ENCODE measurements at places on chromosomes 2 and 18.

DNA sequence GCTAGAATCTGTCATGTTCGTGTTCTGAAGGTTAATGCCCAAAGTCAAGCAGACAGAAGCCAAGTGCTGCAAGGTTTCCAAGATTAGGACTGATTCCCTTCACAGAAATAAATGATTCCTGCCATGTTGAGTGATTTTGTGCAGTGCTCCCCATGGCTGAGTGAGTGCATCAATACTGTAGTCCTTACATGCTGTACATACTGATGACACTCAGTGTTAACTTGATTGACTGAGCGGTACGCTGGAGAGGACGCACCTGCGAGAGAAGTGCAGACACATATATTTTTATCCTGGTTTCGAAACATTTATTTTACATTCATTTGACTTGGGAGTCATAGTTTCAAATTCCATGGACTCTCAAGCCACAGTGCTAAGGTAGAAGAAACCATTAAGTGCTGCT, 92.0 kb downstream of the ASXL3 start:
- no peak for DNase-seq

GRCh38 chr18:29008809-29009208, 831.9 kb upstream of the CDH2 start:
- no peak for DNase-seq

DNA sequence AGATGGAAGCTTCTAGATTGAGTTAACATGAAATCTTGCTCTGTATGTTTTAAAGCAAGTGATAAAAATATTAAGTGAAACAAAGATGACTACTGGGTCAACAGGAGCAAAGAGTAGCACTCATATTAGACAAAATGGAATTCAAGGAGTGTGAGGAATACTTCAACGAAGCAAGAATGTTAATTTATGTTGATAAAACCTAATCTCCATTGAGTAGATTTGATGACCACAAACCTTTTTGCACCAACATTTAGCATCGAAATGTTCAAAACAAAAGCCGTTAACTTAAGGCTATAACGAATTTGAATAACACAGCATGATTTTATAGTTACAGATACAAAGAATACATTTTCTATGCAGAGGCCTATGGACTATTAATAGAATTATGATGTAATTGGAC, 35.7 kb downstream of the MRPS9 start:
- no peak for DNase-seq

DNA sequence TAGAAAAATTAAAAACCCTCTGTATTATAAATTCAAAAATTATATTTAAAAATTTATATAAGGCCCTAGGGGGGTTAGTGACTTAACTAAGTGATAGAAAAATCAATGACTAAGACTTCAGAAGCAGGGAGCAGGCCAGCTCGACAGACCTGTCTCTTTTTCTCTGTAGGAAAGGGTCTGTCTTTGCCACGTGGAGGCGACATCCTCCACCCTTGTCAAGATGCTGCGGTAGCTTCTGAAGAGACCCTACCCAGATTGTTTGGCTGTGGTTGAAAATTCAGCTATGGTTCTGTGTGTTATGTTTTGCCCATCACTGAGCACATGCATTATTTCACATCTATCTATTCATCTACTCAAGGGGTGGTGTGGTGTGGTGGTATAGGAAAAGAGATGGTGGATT, 8.2 kb upstream of the SLC4A3 start:
- no peak for DNase-seq

GRCh38 chr2:113061896-113062770, 3.1 kb downstream of the IL36RN start:
- DNase-seq, result no peak

GRCh38 chr18:58716060-58716756, 44.9 kb downstream of the MALT1 start:
- no peak for DNase-seq

GRCh38 chr2:5548991-5549715, 143.0 kb upstream of the SOX11 start:
- no peak for DNase-seq

DNA sequence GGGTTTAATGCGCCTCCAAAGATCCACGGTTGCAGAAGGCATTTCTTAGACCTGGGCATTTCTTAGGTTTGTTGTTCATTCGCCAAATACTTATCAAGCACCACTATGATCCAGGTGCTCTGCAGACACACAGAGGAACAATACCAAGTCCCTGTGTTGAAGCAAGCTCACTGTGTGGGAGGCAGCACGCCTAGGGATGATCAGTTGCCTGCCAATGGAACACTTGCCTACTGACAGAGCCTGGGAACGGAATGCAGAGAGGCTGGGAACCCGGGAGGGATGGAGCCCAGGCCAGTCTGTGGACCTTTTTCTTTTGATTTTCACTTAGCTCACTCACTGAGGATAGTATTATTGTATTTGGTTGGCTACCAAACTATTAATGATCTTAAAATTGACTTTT, 1.9 kb upstream of the GRP start:
- DNase-seq, result no peak

GRCh38 chr18:31049189-31049588, 6.6 kb upstream of the DSC3 start:
- no peak for DNase-seq

DNA sequence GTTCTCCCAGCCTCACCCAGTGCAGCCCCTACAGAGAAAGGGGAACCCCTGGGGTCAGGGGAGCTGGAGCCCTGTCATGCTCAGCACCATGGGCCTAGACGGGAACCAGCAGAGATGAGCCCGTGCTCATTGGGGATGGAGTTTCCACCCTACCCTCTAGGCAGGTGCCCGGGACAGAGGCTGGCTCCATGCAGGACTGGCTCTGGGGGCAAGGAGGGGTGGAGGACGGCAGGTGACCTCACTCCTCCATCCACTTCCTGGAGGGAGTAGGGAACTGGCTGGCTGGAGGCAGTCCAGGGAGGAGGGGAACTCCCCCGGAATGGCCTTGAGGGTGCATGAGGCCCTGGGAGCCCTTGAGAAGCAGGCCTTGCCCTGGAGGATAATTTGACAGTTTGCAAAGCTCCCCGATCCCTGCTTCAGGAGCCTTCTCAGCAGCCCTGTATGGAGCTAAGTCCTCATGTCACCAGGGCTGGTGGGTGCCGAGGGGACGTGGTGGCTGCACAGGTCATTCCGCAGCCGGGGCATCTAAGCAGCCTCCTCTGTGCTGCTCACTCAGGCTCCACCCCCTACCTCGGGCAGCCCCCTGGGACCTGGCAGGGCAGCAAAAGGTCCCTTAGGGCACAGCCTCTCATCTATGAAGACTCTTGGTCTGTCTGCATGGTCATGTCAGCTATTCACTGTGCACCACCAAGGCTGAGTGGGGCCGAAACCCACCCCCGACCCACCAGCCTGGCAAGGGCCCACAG, 2.1 kb downstream of the NEURL3 start:
- DNase-seq, result no peak

GRCh38 chr2:120858361-120859106, 122.9 kb downstream of the GLI2 start:
- no peak for DNase-seq

DNA sequence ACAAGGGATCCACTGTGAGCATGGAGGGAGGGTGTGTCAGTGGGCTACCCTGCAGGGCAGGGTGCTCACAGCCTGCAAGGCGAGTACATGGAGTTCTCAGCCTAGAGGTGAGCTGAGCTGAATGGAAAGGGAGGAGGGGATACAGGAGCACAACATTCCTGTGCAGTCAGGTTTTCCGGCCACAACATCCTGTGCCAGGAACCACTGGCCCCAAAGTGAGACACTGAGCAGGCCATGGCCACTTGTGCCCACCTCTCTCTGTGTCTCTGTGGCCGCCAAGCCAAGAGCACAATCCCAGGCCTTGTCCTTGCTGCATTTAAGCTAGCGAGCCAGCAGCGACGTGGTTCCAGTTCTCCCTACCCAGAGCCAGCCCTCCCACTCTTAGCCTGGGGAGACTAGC, 6.1 kb downstream of the DOK1 start:
- DNase-seq, result no peak

GRCh38 chr18:77113361-77114151, 19.0 kb downstream of the MBP start:
- DNase-seq, result no peak

GRCh38 chr2:197759013-197759412, 26.1 kb downstream of the BOLL start:
- no peak for DNase-seq

- DNase-seq, result no peak
These were observed 583.1 kb downstream of the XIRP2 start for GRCh38 chr2:167471332-167471731.

DNA sequence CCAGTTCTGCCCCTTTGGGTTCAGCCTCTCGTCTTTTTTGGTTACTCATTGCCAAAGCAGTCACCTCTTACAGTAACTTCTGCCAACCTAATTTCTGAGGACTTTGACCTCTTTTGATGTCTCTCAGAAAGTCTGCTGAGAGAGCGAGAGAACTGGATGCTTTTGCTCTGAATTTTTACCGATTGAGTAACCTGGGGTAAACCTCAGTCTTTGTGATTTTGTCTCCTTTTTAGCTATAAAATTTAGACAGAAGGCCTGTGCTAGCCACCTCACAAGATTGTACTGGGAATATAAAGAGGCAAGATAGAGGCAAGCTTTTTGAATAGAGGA, 34.8 kb upstream of the IL1R1 start:
- no peak for DNase-seq

GRCh38 chr18:44778788-44779187, 98.1 kb downstream of the SETBP1 start:
- DNase-seq, result no peak

DNA sequence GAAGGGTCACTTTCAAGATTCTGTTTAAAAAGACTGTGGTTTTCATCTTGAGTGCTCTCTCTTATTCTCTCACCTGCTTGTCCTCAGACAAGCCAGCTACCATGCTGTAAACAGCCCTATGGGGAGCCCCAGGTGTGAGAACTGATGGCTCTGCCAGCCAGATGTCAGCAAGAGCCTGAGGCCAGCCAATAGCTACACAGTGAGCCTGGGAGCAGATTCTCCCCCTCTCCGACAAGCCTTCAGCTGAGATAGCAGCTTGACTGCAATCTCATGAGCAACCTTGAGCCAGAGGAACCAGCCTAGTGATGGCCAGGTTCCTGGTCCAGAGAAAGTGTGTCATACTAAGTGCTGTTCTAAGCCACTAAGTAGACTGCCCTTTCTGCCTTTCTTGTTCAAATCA, 272.1 kb downstream of the NAPG start:
- DNase-seq, result no peak

DNA sequence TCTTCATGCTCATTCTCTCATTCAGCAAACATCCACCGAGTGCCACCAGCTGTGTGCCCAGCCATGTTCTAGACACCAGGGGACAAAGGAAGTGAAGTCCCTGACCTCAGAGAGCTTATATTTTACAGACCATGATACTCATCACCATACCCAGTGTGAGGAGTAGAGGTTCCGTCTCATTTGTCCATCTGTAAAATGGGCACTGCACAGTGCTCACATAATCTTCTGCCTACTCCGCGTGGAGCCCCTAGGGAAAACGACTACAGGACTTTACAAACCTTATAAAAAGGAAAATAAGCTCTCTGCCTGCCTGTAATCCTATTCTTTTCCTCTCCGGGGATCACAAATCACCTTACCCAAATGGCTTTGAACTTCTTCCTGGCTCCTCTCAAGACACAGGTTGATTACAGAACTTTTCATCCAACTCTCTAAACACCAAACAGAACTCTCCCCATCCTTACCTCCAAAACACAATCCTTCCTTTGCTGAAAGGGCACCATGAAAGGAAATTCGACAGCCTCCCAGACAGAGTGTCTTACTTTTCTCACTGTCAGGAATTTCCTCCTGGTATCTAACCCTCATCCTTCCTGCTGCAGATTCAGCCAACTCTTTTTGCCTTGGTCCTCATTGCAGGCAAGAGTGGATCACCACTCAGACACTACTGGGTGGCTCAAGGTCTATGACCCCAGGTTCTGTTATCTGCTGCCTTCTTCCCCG, 99.5 kb downstream of the TNS1 start:
- no peak for DNase-seq

DNA sequence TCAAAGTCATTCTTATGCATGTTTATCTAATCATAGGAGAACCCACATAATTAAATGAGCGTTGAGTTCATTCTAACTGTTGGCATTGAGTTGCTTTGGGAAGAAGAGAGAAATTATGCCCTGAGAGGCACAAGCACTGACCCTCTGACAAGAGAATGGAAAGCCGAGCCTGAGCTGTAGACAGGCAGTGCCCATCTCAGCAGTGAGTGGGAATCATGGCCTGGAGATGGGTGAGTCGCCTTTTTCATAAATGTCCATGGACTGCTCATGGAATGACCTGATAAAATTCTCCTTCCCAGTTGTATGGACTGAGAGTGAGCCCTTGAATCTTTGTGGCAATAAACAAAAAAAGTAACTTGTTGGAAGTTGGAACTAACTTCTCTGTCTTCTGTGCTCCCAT, 21.4 kb upstream of the MYO3B start:
- no peak for DNase-seq

DNA sequence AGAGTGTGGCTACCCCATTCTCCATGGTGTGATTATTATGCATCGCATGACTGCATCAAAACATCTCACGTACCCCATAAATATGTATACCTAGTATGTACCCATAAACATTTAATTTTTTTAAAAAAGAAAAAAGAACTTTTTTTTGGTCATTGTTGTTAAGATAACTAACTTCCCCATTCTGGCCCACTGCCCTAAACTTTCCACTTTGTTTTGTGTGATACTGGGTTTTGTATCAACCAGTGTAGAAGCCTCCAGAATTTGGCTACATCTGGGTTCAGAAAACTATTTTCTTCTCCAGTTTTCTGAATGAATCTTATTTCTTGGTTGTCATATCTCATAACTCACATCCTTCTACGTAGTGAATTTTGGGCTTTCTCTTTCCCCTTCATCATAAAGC, 62.3 kb upstream of the NABP1 start:
- no peak for DNase-seq

DNA sequence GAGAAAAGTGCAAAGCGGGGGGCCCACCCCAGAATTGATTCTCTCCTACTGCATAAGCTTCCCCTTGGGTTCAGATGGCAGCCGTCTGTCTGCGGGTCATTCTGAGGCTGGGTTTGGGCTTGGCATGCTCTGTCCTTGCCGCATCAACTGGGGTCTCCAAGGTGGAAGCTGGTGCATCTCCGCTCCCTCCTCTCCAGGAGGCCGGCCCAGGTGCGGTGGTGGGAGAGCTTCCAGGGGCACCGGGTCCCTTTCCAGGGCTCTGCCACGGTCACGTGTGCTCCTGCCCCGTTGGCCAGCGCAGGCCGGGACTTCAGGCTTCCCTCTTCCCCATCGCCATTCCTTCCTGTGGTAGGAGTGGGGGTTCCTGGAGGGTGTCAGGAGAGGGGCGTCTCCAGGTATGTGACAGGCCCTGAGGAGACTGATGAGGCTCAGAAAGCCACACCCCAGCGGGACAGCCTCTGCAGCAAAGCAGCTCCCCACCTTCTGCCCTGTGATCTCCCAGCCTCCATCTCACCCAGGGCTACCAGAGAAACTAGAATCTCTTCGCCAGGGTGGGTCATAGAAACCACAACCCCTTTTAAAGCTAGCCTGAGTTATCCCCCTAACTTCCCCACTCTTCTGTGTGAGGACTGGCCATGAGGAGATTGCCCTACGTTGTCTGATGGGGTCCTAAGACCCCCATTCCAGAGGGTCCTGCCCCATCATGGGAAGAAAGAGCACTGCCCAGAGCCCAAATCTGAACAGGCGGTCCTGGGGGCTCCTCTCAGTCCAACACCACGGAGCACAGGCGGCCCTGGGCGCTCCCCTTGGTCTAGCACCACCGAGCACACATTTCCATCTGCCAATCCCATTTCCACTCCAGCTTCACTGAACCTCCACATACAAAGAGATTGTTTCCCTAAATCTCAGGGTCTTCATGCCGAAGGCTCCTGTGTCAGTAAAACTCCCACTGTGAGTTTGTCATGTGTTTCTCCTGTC, 76.6 kb downstream of the SLC66A2 start:
- DNase-seq, result no peak

GRCh38 chr18:78611869-78612268, 367.7 kb upstream of the SALL3 start:
- no peak for DNase-seq
